ENCODE measurements at places on chromosomes 12 and 14.

DNA sequence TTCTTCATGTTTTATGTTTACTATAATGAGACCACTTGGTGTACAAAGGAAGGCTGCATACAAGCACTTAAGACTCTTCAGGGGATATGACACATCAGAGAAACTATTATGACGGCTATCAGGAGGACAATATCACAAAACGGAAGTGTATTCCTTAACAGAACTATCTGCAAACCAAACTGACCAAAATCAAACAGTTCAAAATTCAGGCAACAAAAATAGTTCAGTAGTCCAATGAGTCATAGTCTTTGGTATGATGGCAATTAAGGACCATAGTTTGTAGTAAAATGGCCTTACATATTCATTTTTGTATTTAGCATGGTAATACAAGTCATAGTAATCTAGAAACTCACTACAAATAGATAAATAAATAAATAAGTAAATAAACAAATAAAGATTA lies 1638.7 kb upstream of the SEL1L start:
- DNase-seq, result no peak

DNA sequence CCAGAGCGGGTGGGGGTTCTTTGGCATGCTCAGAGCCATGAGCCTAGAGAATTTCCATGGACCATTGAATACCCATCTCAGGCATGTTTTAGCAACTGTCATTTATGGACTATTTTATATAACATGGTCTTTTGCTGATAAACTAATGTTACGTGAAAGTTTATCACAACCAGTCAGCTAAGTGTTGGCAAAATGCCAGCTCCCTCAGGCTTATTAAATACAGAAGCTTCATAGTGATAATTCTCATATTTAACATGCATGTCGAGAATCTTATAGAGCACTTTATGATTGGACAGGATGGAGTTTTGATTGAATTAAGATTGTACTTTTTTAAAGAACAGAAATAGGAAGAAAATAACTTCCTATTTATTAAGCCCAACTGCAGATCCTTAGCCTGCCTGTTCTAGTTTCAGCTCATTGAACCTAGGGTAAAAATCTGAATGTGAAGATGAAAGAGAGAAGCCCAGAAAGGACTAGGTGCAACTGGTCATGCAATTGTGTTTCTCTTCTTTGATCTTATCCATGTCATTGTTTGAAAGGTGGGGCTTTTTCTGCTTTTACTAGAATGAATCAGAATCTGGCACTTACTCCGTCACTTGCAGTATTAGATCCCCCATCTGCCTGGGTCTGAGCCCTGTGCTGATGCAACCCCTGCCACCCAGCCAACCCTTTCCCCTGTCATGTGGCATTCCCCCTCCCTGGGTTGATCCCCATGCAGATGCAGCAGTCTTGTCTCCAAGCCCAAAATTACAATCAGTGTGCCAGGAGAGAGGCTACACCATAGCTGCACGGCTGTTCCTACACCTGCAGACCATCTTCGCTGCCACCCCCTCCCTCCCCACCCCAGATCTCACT lies 134.6 kb upstream of the EVL start:
- no peak for DNase-seq

GRCh38 chr14:53174918-53175317 lies 21.8 kb upstream of the DDHD1 start:
- DNase-seq, result no peak

DNA sequence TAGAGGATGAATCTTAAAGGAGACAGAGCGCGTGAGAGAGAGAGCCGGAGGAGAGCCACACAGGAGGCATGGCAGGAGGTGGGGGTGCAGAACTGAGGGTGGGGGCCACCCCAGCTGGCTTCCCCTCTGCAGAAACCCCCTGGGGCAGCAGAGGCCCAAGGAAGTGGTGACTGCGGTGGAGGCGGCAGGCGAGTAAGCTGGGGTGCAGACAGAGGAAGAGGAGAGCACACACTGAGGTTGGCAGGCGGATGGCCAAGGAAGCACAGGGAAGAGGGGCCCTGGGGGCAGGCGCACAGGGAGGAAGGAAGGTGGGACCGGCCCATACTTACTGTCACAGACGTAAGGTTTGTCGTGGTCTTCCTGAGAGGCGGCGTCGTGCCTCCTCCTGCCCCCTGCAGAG lies 179.8 kb downstream of the DPF3 start:
- DNase-seq, result no peak

DNA sequence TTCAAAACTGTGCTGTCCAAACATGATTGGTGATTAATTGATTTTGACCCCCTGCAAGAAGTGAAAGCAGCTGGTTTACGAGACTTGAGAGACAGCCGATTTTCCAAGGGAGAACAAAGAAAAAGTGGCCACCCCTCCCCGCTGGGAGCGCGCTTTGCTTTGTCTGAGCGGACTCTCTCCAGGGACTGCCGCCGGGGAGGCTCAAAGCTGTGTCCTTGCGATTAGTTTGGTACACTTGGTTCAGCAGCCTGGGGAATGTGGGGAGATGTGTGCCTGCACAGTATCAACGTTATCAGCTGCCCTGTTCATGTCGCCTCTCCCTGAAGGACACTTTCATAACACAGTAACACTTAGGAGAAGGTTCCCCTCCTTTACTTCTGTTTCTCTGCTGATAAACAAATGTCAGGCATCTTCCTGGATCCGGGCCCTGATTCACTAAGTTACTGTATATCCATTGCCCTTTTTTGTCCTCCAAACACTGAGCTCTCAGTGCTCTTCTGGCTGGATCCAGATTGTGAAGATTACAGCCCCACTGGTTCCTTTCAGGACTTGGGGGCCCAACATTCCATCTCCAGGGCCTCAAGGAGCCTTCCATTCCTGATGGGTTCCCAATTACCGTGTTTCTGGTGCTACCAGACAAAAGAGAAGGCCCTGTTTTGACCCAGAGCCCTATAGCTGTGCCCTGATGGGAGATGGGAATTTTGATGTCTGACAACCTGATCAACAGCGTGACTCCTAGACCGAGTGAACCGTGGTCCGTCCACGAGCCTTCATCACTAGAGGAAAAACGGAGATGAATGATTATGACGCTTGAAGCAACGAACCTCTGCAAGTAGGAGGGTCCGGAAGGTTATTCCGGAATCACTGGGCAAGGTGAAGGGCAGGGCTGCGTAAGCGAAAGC lies 31.7 kb upstream of the TUBA1C start:
- peak; percentile 62 for DNase-seq

GRCh38 chr12:118061873-118062843 lies 1.2 kb upstream of the WSB2 start:
- peak; percentile 64 for DNase-seq

- no peak for DNase-seq
These were observed 99.5 kb downstream of the SLC16A7 start for GRCh38 chr12:59695379-59695778.

DNA sequence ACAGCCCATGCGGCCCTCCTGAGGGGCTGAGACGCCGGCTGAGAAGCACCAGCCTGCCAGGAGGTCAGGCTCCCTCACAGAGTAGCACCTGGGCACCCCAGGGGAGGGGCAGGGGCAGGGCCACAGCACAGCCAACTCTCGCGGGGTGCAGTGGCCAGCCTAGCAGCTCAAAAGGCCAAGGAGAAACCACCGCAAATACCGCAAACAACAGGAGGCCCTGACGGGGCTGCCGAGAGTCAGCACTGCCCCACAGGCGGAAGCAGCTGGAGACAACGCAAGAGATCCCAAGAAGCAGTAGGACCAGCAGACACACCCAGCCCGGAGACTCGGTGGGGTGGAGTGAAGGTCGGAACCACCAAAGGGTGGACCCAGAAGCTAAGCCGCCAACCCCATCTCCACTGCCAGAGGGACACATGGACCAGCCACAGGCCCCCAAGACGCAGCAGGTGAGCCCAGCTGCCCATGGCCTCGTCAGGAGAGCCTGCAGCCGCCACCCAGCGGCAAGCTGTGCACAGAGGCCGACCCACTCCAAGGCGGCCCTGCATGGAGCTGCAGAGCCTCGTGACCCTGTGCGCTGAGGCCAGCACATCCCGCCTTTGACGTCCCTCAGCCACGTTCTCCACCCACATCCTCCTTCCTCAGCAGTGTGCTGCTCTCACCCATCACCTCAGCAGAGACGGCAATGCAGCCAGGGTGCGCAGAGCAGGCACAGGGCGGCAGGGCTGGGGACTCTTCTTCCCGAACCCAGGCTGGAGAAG lies 31.7 kb upstream of the BTBD6 start:
- no peak for DNase-seq

DNA sequence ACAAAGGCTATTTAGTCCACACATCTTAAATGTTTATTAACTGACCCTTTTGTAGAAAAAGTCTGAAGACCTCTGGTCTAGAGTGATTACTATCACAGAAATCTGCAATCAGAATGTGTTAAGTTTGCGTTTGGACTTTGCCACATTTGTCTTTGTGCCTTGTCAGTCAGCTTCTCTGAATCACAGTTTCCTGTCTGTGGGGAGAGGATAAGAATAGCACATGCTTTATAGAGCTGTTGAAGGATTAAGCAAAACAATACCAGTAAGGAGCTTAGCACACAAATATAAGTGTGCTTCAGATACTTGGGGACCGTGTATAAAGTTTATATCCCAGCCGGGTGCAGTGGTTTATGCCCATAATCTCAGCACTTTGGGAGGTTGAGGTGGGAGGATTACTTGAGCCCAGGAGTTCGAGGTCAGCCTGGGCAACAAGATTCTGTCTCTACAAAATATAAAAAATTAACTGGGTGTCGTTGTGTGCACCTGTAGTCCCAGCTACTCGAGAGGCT lies 63.0 kb upstream of the BTG1 start:
- no peak for DNase-seq
